ENCODE measurements at places on chromosomes 12 and 14. TPM values are rescaled to one million over a fixed set of nuclear protein-coding genes. Genes with fewer than 3 reads are reported as not detected.

GRCh38 chr14:72057701-72058285 lies 125.6 kb downstream of the RGS6 start:
- DNase-seq = no peak

- no peak for DNase-seq
These were observed 57.0 kb downstream of the SMUG1 start for GRCh38 chr12:54131641-54132280.

GRCh38 chr12:122064780-122065588 lies 13.6 kb upstream of the MLXIP start:
- DNase-seq = no peak

DNA sequence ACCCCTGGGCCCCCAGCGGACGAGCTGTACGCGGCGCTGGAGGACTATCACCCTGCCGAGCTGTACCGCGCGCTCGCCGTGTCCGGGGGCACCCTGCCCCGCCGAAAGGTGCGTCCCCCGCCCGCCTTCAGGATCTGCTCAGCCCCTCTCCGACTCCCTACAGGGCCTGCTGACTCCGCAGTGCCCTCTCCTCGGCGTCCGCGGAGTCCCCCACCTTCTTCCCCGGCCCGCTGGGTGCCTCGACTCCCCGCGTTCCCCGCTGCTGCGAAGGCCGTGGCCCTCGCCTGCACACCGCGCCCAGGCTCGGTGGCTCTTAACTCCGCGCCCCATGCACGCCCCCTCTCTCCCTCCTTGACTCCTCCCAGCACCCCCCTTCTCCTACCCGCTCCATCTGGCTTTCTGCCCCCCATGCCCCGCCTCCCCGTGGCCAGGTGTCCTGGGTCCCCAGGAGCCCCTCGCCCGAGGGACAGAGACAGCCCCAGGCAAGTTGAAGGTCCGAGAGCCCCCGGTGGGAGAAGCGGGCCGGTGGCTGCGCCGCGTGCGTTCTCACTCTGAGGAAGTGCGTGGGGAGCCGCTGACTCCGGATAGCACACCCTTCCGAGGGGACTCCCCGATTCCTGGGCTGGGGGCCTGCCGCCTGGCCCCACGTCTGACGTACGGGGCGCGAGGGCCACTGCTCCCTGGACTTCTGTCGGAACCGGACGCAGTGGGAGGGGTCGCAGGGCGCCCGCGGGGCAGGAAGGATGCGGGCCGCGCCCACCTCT lies 594 bp downstream of the TAMALIN start:
- DNase-seq = no peak

DNA sequence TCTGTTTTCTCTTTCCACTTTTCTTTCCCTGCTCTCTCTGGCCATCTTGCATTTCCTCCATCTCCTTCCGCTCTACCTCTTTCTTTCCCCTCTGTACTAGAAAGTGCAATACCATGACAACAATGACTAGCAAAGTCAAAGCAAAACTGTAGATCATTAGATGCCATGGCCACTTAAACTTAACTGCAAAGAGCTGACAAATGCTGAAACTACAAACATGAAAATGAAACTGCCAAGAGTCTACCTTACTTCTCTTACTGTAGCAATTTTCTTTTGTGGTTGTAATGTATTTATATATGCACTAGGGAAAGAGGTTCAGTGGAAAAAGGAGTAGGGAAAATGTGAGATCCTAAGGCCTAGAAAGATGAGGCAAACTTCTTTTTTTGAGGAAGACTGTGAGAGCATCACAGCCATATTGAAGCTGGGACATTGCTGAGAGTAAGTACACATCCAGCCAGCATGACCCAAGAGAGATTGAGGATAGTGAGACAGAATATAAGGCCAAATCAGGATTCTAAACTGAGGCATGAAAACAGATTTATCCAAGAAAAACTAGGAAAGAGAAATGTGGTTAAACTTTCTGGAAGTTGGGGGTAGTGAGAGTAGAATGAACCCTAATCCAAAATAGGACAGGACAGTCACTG lies 276.6 kb upstream of the NAV3 start:
- DNase-seq = no peak

Gene TCL1A
- total RNA-seq = not detected

- DNase-seq = no peak
These were observed 347 bp downstream of the SYNDIG1L start for GRCh38 chr14:74425525-74426201.

Gene POLE2
- 9.8 TPM for total RNA-seq

- DNase-seq = no peak
These were observed 108.7 kb downstream of the TTC8 start for GRCh38 chr14:88933191-88933590.

GRCh38 chr12:131618303-131618658 lies 92.6 kb upstream of the SFSWAP start:
- no peak for DNase-seq

Gene TRIP11
- total RNA-seq = 39.7 TPM

DNA sequence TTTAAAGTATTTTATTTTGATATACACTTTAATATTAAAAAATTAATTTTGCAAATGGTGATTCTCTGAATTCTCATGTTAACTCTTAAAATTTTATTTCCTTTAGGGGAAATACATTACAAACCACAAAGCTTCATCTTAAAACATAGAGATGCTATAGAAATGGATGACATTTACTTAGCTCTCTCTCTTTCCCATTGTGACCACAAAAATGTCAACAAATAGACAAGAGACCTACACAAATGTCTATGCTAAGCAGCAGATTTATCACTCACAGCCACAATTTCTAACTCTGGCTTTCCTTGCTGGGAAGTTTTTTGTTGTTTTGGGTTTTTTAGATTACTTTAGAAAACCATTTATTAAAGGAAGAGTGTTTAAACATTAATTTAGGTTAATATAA lies 19.9 kb upstream of the PHC1 start:
- DNase-seq = no peak

DNA sequence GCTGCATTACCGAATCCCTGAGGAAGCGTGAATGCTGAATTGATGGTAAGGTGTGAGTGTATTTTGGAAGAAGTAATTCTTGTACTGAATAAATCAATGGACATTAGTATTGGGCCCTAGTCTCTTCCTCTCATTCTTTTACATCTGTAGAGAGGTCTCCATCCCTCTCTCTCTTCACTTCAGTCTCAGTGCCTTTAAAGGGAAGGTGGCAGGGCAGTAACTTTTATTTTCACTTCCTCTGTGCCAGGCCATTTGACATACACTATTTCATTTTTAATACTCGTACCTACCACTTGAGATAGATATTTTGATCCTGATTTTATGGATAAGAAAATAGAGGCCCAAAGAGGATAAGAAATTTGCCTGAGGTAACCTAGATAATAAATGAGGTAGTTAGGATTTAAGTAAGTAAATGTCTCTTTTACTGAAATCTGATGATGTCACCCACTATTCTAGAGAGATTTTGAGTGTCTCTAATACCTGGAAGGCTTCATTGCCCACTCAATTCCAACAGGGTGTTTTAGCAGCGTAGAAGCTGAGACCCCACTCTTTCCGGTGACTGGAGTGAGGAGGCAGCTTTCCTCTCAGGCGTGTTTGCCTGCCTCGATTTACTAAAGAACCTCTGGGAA lies 177.9 kb upstream of the PRICKLE1 start:
- no peak for DNase-seq

DNA sequence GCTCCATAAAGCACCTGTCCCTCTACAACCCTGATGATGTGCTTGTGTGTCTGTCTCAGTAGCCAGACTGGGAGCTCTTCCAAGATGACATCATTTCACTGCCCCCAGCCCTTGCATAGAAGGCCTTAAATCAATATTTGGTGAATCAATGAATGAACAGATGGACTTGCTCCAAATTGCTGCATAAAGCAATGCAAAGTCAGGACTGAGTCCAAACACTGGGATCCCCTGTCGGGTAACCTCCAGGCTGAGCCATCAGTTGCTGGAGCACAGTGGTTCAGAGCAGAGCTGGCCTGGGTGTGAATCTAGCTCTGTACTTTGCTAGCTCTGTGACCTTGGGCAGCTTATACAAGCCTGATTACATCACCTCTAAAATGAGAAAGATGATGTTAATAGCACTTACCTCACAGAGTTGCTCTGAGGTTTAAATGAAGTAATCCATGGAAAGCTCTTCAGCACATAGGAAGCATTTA lies 120.3 kb upstream of the VASH1 start:
- DNase-seq = no peak
